Caki2 (cell line): ENCODE measurements at places on chromosomes 11 and 22. TPM values are rescaled to one million over a fixed set of nuclear protein-coding genes. Genes with fewer than 3 reads are reported as not detected.

- no peak for DNase-seq
These were observed 220.5 kb upstream of the CADM1 start for GRCh38 chr11:115724666-115725065.

Gene DEFB131B
- not detected in 2 replicates for total RNA-seq

- DNase-seq, result no peak
These were observed 35.0 kb downstream of the TPST2 start for GRCh38 chr22:26554956-26555355.

DNA sequence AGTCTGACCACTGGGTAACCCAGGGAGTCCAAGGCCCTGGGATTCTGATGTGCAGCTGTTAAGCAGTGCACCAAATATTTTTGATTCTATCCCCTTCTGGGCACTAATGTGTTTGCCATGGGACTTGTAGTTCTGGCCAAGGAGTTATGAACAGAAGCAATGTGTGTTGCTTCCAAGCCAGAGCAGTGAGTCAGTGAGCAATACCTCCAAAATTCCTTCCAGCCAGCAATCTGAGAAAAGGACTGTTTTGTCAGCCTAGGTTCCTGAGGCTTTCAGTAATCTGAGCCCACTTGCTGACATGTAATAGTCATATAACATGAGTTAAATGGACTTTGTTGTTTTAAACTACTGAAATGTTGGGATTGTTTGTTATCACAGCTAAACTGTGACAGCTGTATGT lies 311.4 kb downstream of the NELL1 start:
- DNase-seq, result no peak

GRCh38 chr11:69284081-69284511 lies 9.9 kb upstream of the MYEOV start:
- DNase-seq, result no peak

DNA sequence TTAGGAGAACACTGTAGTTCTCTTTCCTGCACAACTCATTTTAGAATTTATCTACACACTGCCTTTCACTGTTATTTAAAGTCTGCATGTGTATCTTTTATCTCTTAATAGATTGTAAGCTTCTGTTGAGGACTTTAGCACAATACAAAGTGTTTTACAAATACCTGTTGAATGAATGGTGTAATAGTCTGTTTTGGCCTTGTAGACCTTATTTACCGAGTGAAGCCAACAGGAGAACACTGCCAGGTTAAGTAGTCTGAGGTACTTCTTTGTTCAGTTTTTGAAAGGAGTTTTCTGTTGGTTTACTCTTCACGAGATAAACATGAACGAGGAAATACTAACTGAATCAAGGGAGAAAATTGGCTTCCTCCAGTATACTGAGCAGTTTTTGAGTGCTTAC lies 31.0 kb downstream of the SIK2 start:
- no peak for DNase-seq

Gene PRDM11
- total RNA-seq, result 5.2 and 6.0 TPM in 2 replicates

DNA sequence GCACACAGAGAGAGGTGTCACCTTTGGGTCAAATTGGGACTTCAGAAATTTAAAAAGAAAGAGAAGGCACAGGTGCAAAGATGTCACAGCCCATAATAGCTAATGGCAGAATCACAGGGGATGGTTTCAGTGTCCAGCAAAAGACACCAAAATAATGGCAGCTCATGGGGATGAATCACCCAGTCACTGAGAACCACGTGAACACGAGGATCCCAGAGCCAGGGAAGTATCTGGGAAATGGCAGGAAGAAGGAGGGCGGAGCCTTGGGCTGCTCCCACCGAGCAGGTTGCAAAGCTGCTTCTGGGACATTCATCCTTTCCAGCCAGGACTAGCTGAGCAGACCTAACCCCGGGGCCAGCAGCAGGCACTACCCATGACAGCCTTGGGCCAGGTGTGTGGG lies 45.6 kb downstream of the TRMU start:
- peak; percentile 76 for DNase-seq

DNA sequence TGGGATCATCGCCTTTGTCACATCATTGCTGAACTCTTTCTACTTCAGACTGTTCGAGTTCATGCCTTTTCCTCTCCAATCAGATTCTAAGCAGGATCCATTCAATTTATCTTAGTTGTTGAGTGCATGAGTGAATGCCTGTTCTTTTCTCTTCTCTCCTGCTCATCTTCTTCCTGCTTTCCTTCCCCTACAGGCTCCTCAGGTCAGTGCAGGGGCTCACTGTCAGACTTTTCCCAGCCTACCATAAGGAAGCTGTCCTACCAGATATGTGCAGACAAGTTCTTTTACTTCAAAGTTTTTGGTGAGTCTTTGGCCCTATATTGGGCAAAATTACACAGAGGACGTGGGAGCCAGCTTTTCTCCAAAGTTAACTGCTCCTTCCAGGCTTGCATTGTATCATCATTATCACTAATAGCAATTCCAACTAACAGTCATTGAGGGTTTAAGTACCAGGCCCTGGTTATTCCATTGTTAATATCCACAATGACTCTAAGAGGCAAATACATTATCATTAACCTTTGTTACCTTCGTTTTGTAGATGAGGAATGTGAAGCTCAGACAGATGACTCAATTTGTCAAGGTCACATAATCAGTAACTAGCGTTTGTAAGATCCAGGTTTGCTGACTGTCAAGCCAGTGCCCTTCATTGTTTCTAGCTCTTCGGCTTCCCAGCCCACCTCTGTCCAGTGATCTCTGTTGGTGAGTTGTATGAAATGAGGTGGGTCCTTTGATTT lies 30.4 kb downstream of the OR6Q1 start:
- DNase-seq, result peak; percentile 12

- no peak for DNase-seq
These were observed 127.7 kb upstream of the PDGFD start for GRCh38 chr11:104291646-104292045.

DNA sequence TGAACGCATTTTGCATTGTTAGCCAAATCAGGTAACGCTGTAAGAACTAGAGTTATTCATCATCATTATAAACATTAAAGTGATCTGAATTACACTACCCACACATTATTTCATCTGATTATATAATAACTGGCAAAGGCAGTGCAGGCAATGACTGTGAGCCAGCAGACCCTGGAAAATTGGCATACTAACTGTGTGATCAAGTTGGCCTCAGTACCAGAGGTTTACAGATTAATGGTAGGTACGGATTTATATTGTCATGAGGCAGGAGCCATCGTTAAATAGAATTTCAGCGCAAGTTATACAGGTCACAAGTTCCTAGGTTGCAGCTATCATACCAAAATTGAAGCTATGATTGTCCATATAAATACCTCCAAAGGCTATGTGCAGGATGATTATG lies 225.4 kb downstream of the CNTN5 start:
- no peak for DNase-seq

Gene MS4A2
- not detected in 2 replicates for total RNA-seq

GRCh38 chr11:78802058-78802761 lies 227.5 kb upstream of the NARS2 start:
- DNase-seq, result no peak

Gene PTGDR2
- not detected in 2 replicates for total RNA-seq

DNA sequence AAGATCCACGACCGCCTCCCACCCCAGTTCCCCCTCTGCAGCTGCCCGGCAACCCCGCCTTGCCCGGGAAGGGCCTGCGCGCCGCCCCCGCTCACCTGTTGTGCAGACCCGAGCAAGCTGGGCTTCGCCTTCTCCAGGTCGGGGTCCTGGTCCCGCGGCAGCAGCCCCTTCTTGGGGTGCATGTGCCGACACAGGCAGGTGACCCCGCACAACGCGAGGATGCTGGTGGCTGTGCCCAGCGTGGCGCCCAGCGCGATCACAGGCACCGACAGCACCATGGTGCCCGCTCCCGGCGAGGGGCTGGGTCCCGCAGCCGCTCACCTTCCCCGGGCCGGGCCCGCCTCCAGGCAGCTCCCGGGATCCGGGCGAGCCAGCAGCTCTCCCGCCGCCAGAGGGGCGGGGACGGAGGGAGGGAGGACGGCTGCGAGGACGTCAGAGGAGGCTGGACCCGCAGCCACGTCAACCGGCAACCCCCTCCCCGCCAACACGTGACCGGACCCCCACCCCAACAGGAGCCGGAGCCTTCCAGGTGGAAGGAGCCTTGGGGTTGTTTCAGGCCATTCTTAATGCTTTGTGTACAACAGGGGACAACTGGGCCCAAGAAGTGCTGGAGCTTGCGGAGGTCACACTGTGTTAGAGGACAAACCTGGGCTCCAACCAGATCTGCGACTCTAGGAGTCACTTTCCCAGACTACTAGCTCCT lies at the start of gene SYT13:
SYT13 (minus strand) TSS at position 412 of the 703 bp plus-strand sequence; CDS start at position 278, 134 bp downstream.
- peak; percentile 73 for DNase-seq

Gene CARNS1
- 0.03 TPM in 1 of 2 replicates, not detected in the other for total RNA-seq

Gene PHLDA2
- total RNA-seq, result 21.8 and 27.2 TPM in 2 replicates

Gene OR8K3
- not detected in 2 replicates for total RNA-seq

DNA sequence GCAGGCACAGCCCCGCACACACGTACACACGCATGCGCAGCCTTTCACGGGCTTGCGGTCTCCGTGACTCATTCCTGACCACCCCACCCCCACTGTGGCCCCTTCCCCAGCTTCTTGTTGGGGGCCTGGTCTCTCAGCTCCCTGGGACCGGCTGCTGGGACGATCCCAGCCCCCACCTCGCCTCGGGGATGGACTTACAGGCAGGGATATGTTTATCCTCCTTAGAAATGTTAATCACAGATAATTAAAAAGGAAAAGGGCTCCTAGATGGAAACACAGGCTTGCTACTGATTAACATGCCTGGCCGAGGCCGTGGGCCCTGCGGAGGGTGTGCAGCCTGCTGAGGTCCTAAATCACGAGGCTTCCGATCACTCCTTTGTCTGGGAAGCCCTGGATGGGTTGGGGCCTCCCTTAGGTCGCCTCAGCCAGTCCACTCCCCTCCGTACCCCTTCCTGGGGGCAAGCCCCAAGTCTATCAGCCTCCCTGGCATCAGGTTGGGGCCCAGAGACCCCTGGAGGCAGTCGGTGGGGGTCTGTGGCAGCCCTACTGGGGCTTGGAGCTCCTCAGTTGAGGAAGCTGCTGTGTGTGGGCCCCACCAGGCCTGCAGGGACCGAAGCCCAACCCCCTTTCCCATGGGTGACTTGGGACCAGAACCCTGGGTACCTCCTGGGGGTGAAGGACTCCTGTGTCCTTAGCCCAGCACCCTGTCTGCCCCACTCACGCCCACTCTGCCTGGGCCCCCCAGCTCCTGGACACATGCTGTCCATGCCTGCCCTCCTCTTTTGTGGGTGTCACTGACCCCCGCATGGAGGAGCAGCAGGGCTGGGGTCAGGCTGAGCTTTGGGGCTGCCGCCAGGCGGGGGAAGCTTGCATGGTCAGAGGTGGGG lies 20.6 kb downstream of the TSPAN4 start:
- DNase-seq, result no peak

GRCh38 chr11:58771458-58771855 lies 39.7 kb upstream of the GLYAT start:
- DNase-seq, result no peak

DNA sequence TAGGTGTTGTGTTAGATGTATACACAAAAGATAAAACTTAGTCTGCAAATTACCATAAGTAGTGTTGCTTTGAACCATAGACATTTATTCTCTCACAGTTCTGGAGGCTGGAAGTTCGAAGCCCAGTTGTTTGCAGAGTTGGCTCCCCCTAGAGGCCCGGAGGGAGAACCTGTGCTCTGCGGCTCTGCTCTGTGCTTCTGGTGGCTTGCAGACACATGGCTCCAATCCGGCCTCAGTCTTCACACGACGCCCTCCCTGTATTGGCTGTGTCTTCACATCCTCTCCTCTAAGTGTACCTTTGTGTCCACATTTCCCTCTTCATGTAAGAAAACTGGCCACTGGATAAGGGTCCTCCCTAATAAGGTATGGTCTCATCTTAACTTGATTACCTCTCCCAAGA lies 128.4 kb downstream of the OPCML start:
- no peak for DNase-seq

Gene OR8A1
- not detected in 2 replicates for total RNA-seq

Gene FOLR3
- not detected in 2 replicates for total RNA-seq

GRCh38 chr22:37896939-37897338 lies 9.2 kb upstream of the MICALL1 start:
- no peak for DNase-seq

Gene CWF19L2
- 5.0 and 5.9 TPM in 2 replicates for total RNA-seq

GRCh38 chr11:58057481-58057880 lies 26.7 kb downstream of the OR6Q1 start:
- no peak for DNase-seq

DNA sequence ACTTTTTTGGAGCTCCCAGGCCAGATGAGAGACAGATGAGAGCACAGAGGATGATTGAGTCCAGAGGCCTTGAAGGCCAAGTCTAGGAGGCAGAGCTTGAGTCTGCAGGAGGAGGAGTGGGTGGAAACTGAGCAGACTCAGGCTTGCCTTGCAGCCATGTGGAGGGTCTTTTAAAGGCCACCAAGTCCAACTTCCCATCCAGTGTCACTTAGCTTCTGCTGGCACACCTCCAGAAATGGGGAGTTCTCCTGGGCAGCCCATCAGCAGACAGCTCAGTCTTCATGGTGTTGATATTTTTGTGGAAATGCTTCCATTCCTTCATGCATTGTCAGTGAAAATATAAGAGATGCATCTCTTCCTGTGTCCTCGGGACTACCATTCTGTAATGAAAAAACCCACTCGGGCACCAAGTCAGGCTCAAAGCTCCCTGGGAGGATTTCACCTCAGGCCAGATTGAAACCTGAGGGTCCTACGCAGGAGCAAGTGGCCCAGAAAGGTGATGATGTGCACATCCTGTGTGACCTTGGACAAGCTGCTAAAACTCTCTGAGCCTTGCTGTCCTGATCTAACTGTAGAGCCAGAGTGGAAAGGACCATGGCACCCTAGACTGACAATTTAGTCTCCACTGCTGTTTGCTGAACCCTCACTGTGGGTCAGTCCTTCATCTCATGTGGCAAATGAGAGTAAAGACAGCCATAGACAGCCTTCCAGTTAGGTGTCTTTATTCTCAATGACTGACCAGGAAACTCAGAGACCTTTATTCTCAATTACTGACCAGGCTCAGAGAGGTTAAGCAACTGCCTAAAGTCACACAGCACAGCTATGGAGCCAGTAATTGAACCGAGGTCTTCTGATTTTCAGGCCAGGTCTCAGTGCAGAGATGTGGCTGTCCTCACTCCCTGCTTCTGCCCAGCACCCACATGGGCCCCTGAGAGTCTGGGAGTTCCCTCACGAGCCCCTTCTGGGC lies 2.9 kb upstream of the LRRC32 start:
- DNase-seq, result no peak

GRCh38 chr11:699116-699508 lies 3.5 kb downstream of the TMEM80 start:
- no peak for DNase-seq

Gene TNNI2
- not detected in 2 replicates for total RNA-seq

DNA sequence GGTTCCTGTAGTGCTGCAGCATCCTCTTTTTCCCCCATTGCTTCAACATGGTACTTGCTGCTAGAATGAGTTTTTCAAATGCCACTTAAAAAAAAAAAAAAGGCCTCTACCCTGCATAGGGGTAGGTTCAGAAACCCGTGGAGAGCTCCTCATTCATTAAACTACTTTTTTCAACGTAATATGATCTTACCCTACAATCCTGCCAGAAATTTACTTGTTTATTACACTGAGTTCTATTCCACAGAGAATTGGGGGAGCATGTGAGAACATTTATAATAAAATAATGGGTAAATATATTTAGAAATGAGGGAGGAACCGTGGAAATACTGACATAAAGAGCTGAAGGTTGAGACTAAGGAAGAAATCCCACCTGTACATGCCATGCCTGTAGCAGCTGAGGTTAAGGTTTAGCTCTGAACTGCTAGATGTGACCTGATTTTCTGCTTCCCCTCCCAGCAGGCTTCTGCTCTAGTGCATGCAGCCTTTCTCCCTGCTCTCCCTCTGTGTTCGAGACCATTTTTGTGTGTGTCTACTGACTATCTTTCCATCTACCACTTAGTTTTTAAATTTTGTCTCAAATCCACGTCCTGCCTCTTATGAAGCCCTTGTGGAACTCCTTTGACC lies 225.7 kb downstream of the DDX10 start:
- DNase-seq, result no peak

Gene MFRP
- total RNA-seq, result not detected in 2 replicates

Gene CTSW
- total RNA-seq, result not detected in 2 replicates

Gene WNT7B
- total RNA-seq, result 89.1 and 95.0 TPM in 2 replicates

Gene RAG1
- total RNA-seq, result 0.41 TPM in 1 of 2 replicates, not detected in the other
